ENCODE measurements at places on chromosomes 4 and X.

- DNase-seq = no peak
Measured at GRCh38 chr4:109913596-109914241, 1.0 kb downstream of the EGF start.

GRCh38 chrX:134741746-134742145 lies 83.5 kb upstream of the PLAC1 start:
- no peak for DNase-seq

DNA sequence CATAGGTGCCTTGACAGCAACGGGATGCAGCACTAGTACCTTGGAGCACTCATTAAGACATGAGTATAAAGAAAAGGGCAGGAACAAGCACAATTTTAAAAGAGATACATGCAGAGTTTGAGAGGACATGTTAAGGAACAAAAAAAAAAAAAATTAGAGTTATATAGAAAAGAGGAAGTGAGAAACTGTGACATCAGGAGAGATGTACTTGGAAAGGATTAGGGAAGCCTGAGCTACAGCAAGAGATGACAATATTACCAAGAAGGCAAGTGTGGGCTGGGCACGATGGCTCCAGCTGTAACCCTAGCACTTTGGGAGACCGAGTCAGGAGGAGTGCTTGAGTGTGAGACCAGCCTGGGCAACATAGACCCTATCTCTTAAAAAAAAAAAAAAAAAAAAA lies 37.4 kb downstream of the GPR143 start:
- no peak for DNase-seq

DNA sequence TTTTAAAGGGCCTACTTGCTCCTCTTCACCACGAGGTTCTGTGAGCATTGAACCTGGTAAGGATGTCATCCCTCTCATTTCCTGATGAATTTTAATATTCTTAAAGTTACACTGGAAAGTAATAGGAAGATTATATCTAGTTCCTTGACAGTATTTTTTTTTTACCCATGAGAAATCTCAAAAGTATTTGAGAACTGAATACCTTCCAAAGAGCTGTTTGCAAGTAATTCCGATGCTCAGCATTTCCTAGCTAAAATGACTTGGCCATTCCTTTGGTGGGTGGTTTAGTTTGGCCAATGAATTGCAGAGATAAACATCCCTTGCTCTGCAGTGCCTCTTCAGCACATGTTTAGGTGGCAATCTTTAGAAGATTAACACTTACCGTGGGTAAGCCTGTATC lies 110.2 kb upstream of the WDR1 start:
- no peak for DNase-seq

DNA sequence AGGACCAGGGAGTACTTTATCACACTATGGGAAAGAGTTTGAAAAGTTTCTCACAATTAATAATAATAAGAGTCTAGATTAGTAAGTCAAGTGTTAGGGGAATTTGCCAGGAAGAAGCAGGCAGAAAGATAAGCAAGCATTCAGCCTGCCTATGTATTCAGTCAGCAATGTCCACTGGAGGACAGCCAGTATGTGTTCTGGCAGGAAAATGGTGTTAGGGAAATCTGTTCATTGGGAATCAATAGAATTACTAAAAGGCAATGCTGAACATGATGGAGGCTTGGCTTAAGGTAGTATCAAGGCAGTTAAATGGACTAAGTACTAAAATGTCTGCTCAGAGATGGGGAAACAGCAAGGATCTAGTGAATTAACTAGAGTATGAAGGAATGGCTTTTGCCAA lies 221.2 kb downstream of the PPP4R3C start:
- DNase-seq = no peak

Measured in epithelial cell of esophagus (primary cell).